Fibroblast of mammary gland (primary cell): ENCODE measurements at places on chromosomes 2 and 18.

- DNase-seq = no peak
These were observed 422.5 kb downstream of the CMPK2 start for GRCh38 chr2:6443061-6443823.

GRCh38 chr18:48006415-48007175 is 76.1 kb upstream of the SMAD2 start:
- no peak for DNase-seq

- DNase-seq = no peak
These were observed 69.0 kb downstream of the ANKRD44 start for GRCh38 chr2:197241596-197241995.

GRCh38 chr2:143551971-143552650 is 422.9 kb downstream of the ARHGAP15 start:
- DNase-seq = no peak

DNA sequence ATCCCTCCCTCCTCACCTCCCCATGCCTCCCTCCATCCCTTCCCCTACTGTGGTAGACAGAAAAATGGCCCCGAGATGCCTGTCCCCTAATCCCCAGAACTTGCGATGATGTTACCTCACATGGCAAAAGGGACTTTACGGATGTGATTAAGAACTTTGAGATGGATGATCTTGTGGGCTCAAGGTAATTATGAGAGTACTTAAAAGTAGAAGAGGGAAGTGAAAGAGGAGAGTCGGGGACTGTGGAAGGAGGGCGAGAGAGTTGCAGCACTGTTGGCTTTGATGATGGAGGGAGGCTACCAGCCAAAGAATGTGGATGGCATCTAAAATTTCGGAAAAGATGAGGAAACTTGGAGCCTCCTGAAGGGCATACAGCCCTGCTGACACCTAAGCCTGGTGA is 66.5 kb downstream of the AGAP1 start:
- no peak for DNase-seq

GRCh38 chr2:132651115-132652045 is 18.6 kb downstream of the LYPD1 start:
- DNase-seq = peak; percentile 57

DNA sequence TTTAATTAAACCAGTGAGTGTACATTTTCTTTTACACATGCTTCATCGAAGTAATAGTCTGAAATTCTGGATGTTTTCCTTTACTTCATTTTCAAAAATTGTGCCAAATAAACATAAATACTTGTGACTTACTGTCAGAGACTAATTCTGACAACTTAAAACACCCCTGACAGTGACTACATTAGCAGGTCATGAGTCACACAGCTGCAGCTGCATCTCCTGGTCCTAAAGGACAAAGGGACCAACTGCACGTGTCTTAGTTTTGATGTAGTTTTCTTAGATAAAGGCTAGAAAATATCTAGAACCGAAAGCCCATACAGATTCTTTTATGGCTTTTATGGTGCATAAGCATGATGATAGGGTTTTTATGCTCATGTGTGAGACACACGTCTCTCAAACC is 29.6 kb upstream of the DSC3 start:
- no peak for DNase-seq

DNA sequence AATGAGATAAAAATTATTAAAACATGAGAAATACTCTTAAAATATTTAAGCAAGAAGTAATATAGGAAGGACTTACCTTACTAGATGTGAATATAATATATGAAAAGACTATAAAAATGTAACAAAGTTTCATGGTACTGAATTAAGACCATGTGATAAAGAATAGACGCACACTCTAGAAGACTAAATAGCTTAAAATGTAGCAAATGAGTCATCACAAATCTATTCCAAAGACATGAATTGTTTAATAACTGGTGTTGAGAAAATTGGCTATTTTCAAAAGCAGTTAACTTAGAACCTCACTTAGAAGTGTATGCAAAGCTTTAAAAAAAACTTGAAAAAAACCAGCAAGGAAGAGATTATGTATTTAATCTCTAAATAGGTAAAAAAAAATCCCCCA is 64.1 kb downstream of the POLE4 start:
- peak; percentile 48 for DNase-seq

- no peak for DNase-seq
These were observed 136.7 kb downstream of the TMEM247 start for GRCh38 chr2:46615986-46616485.

GRCh38 chr18:4207383-4207985 is 247.6 kb downstream of the DLGAP1 start:
- DNase-seq = no peak

- no peak for DNase-seq
These were observed 207.5 kb upstream of the FBXO11 start for GRCh38 chr2:48113767-48114166.

DNA sequence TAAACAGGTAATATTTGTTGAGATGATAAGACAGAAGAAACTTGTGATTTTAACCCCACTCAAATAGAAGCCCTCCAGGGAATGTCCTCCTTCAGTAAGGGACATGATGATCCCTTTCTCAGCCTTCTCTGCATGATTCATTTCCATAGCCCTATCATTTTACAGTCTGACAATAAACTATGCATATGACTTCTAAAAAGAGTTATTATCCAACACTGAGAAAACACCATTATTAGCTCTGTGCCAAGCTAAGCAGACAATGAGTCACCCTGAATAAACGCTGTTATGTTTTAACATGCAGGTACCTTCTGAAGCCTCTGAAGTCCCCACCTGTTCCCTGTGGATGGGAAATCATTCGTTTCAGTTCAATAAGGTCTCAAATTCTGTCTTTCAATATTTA is 54.7 kb downstream of the DTNB start:
- DNase-seq = peak; percentile 79

- no peak for DNase-seq
These were observed 12.0 kb upstream of the MBP start for GRCh38 chr18:77144451-77145118.

GRCh38 chr2:33220533-33220932 is 255.9 kb upstream of the RASGRP3 start:
- no peak for DNase-seq

DNA sequence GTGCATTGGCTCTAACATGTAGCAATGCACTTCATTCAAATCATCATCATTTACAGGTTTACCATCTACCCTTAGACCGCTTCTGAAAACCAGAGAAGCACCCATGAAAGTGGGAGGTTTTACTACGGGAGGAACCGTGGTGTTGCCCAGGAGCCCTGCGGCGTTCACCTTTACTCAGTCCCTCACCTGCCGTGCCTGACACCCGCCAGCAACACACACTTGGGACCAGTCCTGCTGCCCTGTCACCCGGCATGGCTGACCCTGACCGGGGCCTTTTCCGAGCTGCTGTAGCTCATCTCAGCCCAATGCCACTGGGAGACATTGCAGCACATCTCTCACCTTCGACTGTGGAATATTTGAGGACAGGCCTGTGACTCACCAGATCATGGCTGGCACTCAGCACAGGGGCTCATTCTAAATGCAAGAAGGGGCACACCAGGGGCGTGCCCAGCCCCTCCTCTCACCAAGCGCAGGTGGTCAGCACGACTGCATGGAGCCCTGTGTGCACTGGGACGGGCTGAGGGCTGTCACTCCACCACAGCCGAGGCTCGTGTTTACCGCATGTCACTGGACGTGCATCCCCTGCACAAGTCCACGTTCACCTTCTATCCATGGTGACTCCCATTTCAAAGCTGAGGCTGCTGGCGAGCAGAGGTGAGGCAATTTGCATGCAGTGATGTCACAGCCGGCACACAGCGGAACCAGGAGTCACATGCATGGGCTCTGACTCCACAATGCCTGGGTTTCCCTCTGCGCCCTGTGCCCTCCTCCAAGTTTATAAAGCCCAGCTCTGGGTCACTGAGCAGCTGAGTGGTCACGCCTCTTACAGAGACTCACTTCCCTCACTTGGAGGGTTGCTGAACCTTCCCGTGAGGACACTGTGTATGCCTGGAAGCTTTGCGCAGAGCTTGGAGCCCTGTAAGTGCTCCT is 76.7 kb upstream of the SNTG2 start:
- no peak for DNase-seq

DNA sequence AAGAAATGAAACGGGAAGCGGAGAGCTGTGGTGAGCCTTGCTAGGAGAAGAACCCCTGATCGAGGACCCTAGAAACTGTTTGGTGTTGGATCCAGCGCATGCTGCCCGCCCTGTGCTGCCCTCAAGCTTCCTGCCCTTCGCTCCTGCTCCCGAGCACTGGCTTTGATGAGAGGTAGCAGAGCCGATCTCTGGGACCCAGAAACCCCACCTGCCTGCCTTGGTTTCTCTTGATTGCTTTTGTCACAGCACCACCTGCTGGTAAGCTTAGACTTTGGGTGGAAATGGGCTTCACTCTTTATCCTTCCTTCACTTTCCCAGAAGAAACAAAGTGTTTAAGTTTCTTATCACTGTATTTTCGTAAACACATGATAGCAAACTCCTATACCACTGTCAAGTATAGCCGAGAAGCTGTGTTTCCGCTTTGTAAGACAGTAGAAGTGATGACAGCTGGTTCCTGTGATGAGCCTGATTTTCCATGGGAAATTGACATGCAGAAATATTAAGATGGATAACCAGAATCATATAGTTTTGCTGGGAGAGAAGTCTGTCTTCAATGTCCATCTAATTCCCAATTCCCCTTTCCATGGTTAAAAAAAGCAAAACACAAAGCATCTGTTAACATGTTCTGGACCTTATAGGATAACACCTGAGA is 267.4 kb downstream of the PHLPP1 start:
- DNase-seq = peak; percentile 66

DNA sequence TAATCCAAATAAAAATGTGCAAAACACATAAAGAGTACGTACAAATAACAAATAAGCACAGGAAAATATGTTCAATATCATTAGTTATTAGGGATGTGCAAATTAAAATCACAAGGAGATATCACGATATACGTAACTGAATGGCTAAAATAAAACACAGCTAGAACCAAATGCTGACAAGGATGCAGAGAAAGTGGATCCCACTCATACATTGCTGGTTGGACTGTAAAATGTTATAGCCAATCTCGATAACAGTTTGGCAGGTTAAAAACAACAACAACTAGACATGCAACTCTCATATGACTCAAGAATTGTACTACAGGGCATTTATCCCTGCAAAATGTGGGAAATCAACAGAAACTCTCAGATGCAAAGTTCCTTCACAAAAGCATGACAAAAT is 553.9 kb downstream of the ADCYAP1 start:
- DNase-seq = no peak

GRCh38 chr2:236574424-236575145 is 5.0 kb downstream of the ACKR3 start:
- no peak for DNase-seq

DNA sequence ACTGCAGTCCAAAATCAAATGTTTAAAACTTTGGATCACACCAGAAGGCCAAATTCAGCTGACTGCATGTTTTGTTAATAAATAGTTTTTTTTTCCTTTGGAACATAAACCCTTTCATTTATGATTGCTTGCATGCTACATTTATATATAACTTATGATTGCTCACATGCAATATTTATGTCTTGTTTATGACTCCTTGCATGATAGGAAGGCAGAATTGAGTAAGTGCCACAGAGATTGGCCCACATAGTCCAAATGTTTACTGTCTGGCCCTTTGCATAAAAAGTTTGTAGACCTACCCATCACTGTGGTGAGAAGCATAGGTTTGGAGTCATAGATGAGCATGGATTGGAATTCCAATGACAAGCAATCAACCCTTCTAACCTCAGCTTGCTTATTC is 30.8 kb downstream of the WDFY1 start:
- no peak for DNase-seq

- DNase-seq = no peak
These were observed 380.2 kb downstream of the LNPK start for GRCh38 chr2:175621821-175622220.
